ENCODE measurements at places on chromosomes 5 and 9. TPM values are rescaled to one million over a fixed set of nuclear protein-coding genes. Genes with fewer than 3 reads are reported as not detected.

- no peak for DNase-seq
Measured at GRCh38 chr5:61951295-61951694, 354.7 kb upstream of the KIF2A start.

DNA sequence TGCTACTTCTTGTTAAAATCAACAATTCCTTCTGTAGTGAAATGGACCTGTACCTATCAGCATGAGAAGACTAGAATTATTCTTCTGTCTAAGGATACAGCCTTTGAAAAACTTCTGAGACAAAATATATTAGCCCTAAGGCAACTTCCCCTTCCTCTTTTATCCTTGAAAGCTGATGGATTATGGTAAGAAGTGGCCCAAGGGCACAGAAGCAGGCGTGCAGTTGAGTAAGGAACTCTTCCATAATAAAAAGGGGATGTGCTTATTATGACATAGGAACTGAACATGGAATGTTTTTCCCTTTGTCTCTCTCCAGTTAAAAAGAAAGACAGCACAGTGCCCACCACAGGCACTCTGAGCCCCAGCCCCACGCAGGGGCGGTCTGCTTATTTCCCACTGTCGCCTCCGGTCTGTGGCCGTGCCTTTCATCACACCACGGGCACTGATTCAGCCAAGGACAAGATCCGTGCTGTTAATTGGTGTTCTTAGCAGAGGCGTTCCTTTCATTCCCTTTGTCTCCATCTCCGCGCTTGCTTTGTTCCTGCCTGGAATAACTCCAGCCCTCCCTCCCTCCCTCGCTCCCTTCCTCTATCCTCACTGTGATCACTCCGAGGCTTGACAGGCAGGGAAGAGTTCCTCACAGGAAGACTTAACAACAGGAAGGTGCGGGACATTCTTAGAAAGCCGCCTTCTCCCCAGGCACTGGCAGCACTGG is 135.9 kb upstream of the OTULINL start:
- no peak for DNase-seq

DNA sequence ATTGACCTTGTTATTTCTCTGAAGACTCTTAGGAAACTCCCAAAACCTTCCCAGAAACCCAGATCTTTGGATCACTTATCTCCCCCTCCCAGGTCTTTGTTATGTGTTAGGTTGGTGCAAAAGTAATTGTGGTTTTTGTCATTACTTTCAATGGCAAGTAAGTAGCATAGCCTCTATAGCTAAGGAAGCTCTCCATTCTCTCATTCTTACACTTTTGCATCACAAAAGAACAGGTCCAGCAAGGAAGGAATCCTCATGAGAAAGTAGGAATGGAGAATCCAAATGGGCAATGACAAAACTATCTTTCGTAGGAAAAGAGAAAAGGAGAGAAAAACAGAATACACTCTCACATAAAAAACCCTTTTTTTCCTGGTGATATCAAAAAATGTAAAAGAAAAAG is 81.3 kb upstream of the ELAVL2 start:
- DNase-seq, result no peak

DNA sequence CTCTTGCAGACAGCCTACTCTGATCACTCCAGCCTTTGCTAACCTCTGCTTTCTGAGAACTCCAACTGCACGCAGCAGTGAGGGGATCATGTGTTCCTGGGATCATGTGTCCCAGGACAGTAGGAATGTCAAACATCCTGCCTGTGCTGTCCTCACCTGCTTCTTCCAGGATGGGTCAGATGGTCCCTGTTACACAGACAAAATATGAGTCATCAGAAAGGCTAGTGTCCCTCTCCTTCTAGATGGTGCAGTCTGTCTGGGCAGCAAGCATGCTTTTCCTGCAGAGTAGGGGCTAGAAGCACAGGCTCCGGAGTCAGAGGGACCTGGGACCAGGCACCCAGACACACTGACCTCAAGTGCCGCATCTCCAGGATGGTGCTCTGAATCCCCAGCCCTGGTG is 20.1 kb upstream of the SLC25A48 start:
- no peak for DNase-seq

- no peak for DNase-seq
Measured at GRCh38 chr5:154202379-154203260, 12.1 kb downstream of the GALNT10 start.

DNA sequence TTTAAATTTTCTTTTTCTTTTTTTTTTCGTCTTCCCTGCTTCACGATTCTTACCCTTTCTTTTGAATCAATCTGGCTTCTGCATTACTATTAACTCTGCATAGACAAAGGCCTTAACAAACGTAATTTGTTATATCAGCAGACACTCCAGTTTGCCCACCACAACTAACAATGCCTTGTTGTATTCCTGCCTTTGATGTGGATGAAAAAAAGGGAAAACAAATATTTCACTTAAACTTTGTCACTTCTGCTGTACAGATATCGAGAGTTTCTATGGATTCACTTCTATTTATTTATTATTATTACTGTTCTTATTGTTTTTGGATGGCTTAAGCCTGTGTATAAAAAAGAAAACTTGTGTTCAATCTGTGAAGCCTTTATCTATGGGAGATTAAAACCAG is 352.2 kb downstream of the NTRK2 start:
- no peak for DNase-seq

DNA sequence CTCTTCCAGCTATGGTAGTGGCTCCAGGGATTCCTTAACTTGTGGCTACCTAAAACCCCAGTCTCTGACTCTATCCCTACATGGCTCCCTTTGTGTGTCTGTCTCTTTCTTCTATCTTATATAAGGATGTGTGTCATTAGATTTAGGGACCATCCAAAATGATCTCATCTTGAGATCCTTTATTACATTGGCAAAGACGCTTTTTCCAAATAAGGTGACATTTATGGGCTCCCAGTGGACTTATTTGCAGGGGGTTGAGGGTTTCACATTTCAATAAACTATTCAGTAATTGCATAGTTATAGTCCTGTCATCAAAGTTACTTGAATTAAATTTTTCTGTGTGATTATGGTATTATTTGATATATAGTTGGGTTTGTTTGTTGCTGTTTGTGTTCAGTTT is 59.2 kb downstream of the NIPBL start:
- DNase-seq, result no peak

DNA sequence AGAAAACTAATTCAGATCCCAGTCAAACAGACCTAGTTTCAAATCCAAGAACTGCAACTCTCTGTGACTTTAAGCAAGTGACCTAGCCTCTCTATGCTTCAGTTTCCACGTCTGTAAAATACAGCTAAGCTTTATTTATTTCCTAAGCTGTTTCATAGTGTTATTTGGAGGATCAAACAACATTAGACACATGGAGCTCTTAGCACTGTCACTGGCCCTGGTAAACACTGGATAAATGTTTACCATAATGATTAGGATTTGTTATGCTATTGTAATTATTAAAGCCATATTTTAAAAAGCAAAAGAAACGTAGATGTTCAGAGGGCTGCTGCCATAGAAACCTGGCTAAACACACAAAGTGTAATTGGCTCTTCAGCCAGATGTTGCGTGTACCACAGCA is 26.6 kb upstream of the C5orf58 start:
- DNase-seq, result no peak

DNA sequence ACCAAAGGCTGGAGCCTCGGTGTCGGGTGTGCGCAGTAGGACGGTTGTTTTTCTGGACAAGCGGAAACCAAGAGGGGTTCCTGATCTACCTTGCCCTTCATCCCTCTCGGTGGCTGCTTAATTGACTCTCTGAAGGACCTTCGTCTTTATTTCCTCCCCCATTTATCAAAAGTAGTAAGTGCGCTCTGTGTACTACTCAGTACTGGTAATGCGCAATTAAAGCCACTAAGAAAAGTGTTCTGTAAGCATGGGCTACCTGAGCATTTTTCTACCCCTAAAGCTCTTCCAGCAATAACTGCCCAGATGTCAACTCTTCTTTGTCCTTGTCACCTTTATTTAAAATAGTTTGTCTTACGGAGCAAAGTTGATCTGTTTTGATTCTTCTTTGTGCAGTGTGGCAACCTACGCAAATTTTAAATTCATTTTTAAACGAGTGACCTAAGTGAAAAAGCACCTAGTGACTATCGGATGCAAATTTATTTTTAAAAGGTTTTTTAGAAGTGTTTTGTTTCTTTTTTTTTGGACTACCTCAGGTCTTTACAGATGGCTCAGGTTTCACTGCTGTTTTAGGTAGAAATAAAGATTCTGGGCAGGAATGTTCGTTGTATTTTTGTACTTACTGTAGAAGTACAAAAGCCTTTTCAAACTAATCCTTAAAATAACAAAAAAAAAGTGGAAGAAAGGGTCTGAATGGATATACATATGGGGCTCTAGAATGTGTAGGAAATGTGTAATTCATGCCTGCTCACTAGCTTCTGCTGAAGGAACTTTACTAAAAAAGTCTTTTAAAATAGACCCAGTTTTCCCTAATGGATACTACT is 2.0 kb downstream of the JMY start:
- no peak for DNase-seq

GRCh38 chr5:172423379-172424110 is 30.8 kb downstream of the SH3PXD2B start:
- no peak for DNase-seq

GRCh38 chr5:69444127-69444754 is 29.3 kb downstream of the MARVELD2 start:
- no peak for DNase-seq

GRCh38 chr9:36297798-36298197 is 39.5 kb upstream of the GNE start:
- no peak for DNase-seq

DNA sequence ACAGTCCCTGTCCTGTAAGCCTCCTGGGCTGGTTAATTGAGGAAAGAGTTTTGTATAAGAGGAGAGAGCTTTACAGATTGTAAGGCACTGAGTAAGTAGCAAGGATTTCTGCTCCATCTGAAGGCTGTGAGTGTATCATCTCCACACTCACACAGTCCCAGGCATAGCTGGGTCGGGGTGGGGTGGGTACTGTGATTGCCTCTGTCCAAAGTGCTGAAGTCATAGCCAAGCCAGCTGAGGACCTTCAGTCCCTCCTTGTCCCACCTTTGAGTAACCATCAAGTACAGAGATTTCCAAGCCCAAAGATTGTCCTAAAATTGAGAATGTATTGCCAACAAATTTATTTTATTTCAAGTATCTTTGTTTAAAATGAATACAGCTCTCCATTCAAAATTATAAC is 5.5 kb upstream of the DNAJB5 start:
- no peak for DNase-seq

DNA sequence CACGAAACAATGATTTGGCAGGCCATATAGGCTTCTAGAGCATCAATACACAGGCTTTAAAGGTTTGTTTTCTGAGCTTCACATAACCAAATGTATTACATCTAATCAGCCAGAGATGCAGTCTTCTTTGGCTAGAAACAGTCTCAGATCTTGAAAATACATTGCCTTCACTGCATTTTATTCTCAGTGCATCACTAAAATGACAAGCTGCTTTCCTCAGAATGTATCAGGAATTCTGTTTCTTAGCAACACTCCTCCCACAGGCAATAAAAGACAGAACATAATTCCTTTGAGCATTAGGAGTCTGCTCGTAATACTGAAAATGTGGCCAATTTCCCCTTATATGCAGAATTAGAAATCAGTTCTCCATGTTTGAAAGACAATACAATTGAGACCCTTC is 36.9 kb downstream of the FEM1C start:
- no peak for DNase-seq

DNA sequence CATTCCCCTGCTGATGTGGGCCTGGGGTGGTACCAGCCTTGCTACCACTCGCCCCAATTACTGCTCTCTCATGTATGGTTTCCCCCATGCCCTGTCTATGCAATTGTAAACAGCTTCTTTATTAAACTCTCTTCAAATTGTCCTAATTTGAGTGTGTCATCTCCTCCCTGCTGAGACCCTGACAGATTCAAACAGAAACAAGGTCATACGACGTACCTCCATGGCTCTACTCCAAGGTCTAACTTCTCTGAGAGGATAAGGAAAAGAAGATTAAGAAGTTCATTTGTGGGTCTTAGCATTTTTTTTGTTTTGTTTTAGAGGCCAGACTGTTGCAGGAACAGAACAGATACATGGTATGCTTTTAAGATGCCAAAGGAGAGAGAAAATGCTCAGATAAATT is 38.0 kb downstream of the ABITRAM start:
- no peak for DNase-seq

DNA sequence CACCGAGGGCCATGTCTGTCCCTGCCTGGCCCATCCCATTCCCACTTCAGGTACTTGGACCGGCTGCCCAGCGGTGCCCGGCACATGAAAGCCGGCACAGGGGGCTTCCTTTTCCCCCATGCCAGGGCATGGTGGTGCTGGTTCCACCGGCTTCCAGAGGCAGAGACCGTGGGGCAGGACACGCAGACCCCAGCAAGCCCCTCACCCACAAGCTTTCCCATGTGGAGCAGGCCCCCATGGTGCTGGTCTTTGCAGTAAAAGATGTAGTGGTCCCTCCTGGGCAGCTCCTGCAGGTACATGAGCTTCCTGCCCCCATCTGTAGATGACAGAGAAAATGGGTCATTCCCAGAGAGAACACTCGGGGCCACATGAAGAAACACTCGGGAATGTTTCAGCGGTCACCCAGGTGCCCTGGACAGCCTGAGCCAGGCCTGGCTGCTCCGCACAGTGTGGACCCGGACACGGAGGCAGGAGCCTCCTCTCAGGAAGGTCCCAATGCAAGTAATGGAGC is 2.0 kb downstream of the OBP2B start:
- no peak for DNase-seq

GRCh38 chr5:95027775-95028174 is 257.1 kb downstream of the MCTP1 start:
- no peak for DNase-seq

DNA sequence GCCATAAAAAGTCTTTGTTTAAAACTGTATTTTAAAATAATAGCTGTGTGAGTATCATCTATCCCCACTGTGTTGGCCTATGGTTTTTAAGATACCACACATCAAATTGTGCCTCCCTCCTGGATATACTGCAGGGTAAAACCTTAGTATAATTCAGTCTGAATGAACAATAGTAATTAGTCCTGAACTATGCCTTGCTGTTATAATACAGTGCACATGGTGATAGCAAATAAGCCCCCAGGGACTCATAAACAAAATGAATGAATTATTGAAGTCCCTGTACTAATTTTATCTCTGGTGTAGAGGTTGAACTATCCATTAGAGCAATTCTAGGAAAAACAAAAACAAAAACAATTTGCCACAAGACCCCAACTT is 142.7 kb upstream of the ADAMTSL1 start:
- no peak for DNase-seq

DNA sequence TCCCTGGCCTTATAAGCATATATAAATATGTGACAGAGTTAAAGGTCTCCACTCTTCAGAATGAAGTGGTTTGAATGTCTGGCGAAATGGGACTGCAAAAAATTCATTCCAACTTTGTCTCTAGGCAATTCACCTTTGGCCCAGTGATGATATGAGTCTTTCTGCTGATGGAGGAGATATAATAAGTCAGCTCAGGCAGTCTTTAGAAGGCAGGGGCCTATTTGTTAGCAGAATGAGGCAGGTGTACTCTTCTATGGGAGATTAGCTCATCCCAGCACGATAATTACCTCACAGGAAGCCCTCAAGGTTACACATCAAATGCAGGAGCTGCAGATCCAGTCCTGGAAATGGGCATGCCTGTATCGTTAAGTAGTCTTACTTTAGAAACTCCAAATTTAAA is 300.5 kb downstream of the NR2F1-AS1 start:
- DNase-seq, result no peak

GRCh38 chr9:97753975-97754374 is 56.8 kb upstream of the XPA start:
- no peak for DNase-seq

GRCh38 chr5:71778678-71779276 is 59.7 kb downstream of the CARTPT start:
- peak; percentile 45 for DNase-seq

Gene RANBP3L
- not detected for total RNA-seq

Gene RNF208
- 26.1 TPM for total RNA-seq

Gene CER1
- total RNA-seq, result not detected

Gene CSNK1G3
- 51.1 TPM for total RNA-seq

Gene GADD45G
- not detected for total RNA-seq

Gene DND1
- 2.3 TPM for total RNA-seq

Gene OR2Y1
- total RNA-seq, result not detected

Gene HTR4
- total RNA-seq, result not detected
